ENCODE measurements at places on chromosomes 6 and 20. TPM values are rescaled to one million over a fixed set of nuclear protein-coding genes. Genes with fewer than 3 reads are reported as not detected.

- no peak for DNase-seq
- no peaks in the 10 kb centered on the region for H3K27me3 ChIP-seq
- H3K27ac ChIP-seq = no peak overlapping the region
- H3K4me1 ChIP-seq = no peaks in the 10 kb centered on the region
- H3K36me3 ChIP-seq = no peaks in the 10 kb centered on the region
Observed at GRCh38 chr20:6339176-6339575, 216.3 kb upstream of the FERMT1 start.

DNA sequence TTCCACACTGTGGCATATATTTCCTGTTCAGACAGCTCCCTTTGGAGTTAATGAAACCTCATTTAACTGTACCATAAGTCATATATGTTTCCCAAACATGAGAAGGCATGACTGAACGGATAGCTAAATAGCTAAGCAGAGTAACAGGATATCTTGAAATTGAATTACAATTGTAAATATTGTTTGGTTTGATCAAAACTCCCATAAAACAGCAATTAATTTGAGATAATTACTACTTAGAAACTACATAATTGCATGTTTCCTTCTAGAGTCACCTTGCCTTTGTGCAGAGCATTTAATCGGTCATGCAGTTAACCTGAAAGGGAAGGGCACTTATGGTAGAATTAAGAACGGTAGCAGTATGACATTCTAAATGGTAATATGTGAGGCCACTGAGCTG is 179.0 kb upstream of the MAP3K7 start:
- H3K4me3 ChIP-seq = no peak overlapping the region
- no peak for DNase-seq
- no peaks in the 10 kb centered on the region for H3K27me3 ChIP-seq
- no peaks in the 10 kb centered on the region for H3K4me1 ChIP-seq
- H3K36me3 ChIP-seq = no peaks in the 10 kb centered on the region
- H3K27ac ChIP-seq = no peak overlapping the region

DNA sequence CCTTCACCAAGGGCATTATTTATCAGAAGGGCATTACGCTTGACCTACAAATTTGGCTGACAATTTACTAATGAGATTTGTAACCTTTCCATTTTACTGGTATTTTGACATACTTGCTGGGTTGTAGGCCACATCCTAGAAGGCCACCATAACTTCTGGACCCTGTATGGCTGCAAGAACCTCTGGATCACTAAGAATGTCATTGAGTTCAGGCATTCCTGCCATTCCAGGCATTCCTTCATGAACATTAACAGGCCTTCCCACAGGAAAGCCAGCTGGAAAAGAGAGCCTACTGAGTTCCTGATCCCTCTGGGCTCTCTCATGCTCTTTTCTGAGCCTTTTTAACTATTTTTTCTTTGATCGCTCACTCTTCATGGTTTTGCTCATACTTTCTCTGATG is 28.4 kb upstream of the SLC35A1 start:
- H3K4me3 ChIP-seq = no peak overlapping the region
- no peaks in the 10 kb centered on the region for H3K36me3 ChIP-seq
- H3K4me1 ChIP-seq = no peaks in the 10 kb centered on the region
- no peak overlapping the region for H3K27ac ChIP-seq
- H3K27me3 ChIP-seq = no peaks in the 10 kb centered on the region

- no peaks in the 10 kb centered on the region for H3K36me3 ChIP-seq
- H3K27ac ChIP-seq = no peak overlapping the region
- no peak for DNase-seq
- H3K4me1 ChIP-seq = no peaks in the 10 kb centered on the region
- H3K4me3 ChIP-seq = no peak overlapping the region
Observed at GRCh38 chr6:34529665-34530327, 26.3 kb downstream of the SPDEF start.

The SLC17A1 gene
- total RNA-seq = not detected

The PPP1R3G gene
- 2.6 TPM for total RNA-seq

- no peak overlapping the region for H3K4me3 ChIP-seq
- no peaks in the 10 kb centered on the region for H3K36me3 ChIP-seq
- DNase-seq = no peak
- peaks cover 11% of the 10 kb centered on the region for H3K4me1 ChIP-seq
Observed at GRCh38 chr20:50569864-50570836, 60.0 kb downstream of the PTPN1 start.

GRCh38 chr6:92708270-92708669 is 711.1 kb downstream of the EPHA7 start:
- no peak for DNase-seq
- H3K4me3 ChIP-seq = no peak overlapping the region
- H3K4me1 ChIP-seq = no peaks in the 10 kb centered on the region

GRCh38 chr20:60820149-60820548 is 431.9 kb upstream of the CDH4 start:
- no peak for DNase-seq
- H3K36me3 ChIP-seq = no peaks in the 10 kb centered on the region
- no peak overlapping the region for H3K27ac ChIP-seq
- no peaks in the 10 kb centered on the region for H3K27me3 ChIP-seq

DNA sequence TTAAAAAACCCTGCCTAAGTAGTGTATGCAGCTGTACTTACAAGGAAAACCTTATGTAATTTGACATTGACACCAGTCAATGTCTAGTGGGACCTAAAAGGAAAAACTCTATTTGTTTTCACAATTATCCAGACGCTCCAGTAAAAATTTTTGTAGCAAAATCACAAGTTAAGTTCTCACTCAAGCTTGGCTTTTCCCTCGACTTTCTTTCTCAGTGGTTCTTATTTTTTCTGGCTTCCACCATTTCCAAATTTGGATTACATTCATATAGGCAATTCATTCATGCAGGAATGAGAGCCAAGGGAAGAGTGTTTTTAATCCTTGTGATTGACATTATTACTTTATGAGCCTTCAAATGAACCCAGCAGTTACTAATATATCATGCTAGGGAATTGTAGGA is 66.0 kb upstream of the ADGRG6 start:
- H3K4me1 ChIP-seq = no peaks in the 10 kb centered on the region
- H3K4me3 ChIP-seq = no peak overlapping the region
- H3K27me3 ChIP-seq = no peaks in the 10 kb centered on the region
- DNase-seq = no peak

The RGS17 gene
- total RNA-seq = 0.88 TPM

The MRPS26 gene
- total RNA-seq = 41.1 TPM

DNA sequence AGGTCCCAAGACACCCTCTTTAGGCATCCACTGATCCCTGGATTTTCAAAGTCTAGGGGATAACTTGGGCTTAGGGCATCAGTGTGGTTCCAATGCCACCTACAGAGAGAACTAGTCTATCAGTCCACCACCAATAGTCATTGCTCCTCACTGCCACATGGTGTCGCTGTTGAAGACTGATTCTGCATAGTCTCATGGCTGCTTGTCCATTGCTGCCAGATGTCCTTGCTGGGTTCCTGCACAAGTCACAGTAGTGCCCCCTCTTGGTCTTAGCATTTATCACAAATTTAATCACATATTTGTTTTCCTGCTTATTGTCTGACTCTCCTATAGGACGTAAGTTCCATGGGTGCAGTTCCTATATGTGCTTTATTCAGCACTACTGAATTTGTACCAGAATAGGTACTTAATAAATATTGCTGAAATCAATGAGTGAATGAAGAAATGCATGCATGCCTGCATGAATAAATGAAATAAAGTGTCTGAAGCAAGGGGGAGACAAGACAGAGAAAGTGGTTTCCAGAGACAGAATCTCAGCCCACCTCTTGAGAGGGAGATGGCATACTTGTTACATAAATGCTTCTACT is 45.9 kb upstream of the RALY start:
- no peak for DNase-seq
- H3K27ac ChIP-seq = no peak overlapping the region
- H3K36me3 ChIP-seq = no peaks in the 10 kb centered on the region
- H3K27me3 ChIP-seq = no peaks in the 10 kb centered on the region
- no peak overlapping the region for H3K4me3 ChIP-seq

The LHFPL5 gene
- not detected for total RNA-seq

All from uterus (tissue), 4 donors.